ENCODE measurements at places on chromosomes 5 and 9.

GRCh38 chr5:112014783-112015395 lies 257.9 kb upstream of the NREP start:
- DNase-seq: no peak

GRCh38 chr9:93649610-93650261 lies 73.4 kb downstream of the PHF2 start:
- DNase-seq: no peak

GRCh38 chr9:10104774-10105173 lies 508.0 kb downstream of the PTPRD start:
- no peak for DNase-seq

DNA sequence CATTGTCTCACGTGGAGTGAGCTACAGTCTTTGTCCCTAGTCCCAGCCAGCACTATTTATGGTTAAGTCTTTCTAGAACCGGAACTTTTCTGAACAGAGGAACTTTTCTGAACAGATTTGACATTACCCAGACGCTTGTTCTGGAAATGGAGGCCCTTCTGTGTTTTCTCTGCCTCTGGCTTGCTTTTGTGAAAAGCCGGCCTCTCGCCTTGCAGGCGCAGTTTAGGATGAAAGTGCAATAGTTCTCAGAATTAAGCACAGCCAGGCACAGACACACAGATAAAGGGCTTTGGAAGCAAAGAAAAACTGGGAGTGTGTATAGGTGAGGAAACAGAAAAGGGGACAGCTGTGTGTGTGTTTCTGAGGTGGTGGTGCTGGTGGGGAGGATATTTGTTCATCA lies 5.9 kb downstream of the GDNF start:
- DNase-seq: no peak

DNA sequence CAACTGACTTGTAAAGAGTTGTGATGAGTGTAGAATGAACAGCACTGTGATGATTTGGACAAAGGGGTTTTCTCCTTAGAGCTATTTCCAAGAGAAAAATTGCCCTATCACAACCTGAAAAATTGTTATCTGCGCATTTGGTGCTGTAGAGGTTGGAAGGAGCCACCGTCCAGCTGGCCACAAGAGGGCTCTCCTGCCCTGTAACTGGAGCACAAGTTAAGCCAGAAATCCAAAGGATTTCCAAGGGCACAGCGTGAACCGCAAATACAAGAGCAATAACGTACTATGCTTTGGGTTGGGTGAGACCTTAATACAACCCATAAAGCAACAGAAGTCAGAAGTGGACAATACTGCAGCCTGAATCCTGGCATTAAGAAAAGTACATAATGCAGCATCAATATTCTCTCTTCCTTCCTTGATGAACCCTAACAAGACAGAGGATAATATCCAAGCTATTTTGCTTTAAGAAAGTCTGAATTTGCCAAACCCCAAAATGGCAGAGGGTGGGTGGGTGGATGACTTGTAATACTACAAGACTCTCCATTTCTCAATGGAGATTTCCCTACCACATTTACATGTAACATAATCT lies 56.8 kb upstream of the SMIM32 start:
- DNase-seq: no peak

DNA sequence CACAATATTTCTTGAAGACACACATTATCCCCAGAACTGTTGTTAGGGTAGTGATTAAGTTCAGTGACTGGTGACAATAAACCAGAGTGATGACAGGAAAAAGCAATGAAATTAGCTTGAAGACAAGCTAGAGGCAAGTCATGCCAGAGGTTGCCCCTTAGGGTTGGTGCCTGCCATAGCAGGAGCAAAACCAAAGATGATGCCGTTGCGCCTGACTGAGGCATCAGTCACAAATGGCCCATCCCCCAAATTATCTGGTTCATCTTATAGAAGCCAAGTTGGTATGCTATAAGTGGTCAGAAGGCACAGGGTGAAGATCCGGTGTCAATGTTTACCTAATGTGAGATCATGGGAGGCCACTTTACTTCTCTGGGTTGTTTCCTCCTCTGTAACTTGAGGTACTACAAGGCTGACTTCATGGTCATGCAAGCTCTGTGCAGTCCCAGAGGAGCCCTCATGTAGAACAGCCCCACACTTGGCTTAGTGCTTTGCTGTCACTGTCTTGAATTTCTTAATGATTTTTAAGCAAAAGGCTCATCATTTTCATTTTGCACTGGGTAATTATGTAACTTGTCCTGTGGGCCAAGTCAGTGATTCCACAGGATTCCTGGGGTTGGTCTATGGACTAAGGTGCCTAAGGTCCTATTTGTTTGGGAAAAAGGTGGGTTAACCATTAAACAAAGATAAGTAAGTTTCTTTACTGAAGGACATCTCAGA lies 211.3 kb downstream of the MAN2A1 start:
- DNase-seq: no peak

DNA sequence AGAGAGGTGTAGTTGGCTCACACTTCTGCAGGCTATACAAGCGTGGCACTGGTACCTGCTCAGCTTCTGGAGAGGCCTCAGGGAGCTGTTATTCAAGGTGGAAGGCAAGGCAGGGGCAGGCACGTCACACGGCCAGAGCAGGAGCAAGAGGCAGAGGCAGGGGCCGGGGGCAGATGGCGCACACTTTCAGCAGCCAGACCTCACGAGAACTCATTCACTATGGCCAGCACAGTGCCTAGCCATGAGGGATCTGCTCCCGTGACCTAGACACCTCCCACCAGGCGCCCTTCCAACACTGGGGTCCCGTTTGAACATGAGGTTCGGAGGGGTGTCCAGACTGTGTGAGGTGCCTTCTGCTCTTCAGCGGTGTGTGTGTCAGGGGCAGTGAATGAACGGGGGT lies 71.0 kb upstream of the FCN1 start:
- DNase-seq: no peak

- DNase-seq: no peak
Observed at GRCh38 chr9:98391867-98392266, 136.4 kb upstream of the TBC1D2 start.

DNA sequence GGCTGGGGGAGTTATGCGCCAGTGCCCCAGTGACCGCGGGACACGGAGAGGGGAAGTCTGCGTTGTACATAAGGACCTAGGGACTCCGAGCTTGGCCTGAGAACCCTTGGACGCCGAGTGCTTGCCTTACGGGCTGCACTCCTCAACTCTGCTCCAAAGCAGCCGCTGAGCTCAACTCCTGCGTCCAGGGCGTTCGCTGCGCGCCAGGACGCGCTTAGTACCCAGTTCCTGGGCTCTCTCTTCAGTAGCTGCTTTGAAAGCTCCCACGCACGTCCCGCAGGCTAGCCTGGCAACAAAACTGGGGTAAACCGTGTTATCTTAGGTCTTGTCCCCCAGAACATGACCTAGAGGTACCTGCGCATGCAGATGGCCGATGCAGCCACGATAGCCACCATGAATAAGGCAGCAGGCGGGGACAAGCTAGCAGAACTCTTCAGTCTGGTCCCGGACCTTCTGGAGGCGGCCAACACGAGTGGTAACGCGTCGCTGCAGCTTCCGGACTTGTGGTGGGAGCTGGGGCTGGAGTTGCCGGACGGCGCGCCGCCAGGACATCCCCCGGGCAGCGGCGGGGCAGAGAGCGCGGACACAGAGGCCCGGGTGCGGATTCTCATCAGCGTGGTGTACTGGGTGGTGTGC lies at the start of gene RXFP3:
TSS of gene RXFP3 (plus strand) at position 6 of the 636 bp plus-strand sequence. CDS start at position 361, 355 bp downstream.
- no peak for DNase-seq

GRCh38 chr5:159488516-159488915 lies 158.2 kb upstream of the IL12B start:
- no peak for DNase-seq

DNA sequence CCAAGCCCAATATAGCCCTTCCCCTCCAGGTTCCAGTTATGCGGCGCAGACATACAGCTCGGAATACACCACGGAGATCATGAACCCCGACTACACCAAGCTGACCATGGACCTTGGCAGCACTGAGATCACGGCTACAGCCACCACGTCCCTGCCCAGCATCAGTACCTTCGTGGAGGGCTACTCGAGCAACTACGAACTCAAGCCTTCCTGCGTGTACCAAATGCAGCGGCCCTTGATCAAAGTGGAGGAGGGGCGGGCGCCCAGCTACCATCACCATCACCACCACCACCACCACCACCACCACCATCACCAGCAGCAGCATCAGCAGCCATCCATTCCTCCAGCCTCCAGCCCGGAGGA lies 6.3 kb downstream of the NR4A3 start:
- no peak for DNase-seq

DNA sequence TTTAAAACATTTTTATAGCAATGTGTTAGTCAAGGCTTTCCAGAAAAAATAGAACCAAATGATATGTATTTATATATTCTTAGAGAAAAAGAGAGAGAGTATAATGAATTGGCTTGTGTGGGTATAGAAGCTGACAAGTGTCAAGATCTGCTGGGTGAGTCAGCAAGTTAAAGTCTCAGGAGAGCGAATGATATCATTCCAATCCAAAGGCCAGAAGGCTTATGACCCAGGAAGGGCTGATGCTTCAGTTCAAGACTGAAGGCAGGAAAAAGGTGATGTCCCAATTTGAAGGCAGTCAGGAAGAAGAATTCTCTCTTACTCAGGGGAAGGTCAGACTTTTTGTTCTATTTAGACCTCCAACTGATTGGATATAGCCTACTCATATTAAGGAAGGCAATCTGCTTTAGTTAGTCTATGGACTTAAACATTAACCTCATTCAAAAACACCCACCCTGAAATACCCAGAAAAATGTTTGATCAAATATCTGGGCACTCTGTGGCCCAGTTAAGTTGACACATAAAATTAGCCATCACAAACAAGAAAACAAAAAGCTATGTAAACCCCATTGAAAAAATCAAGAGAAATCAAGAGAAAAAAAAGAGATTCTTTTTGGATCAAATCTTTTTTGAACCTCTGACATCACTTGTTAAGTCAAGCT lies 189.6 kb downstream of the PIK3R1 start:
- no peak for DNase-seq

GRCh38 chr9:109993250-109993978 lies 213.4 kb downstream of the PALM2AKAP2 start:
- no peak for DNase-seq

- no peak for DNase-seq
Observed at GRCh38 chr9:136840877-136841645, 1.2 kb upstream of the AJM1 start.

DNA sequence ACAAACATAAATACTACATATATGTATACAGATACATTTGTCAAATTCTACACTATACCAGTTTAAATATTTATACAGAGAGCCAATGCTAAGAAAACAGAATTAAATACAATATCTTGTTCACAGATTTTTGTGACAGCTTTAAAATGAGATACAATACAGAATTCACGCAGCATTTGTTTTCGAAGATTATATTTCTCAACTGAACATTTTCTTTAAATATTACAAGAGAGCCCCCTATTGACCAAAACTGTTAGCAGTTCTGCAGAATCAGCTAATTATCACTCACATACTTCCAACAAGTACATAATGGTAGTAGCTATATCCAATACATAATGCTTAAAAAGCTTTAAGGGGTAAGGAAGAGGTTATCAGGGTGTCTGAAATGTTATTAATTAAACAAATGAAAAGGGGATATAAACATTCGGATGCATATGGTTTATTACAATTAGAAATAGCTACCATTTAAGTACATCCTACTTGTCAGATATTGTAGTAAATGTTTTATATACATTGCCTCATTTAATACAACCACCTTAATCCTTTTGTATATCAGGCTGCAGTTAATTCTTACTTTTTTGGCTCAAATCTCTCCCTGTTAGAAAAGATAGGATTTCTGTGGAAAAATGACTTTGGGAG lies 31.7 kb downstream of the ZDHHC21 start:
- DNase-seq: no peak

- no peak for DNase-seq
Observed at GRCh38 chr5:73307645-73308355, 134.8 kb downstream of the TMEM174 start.

DNA sequence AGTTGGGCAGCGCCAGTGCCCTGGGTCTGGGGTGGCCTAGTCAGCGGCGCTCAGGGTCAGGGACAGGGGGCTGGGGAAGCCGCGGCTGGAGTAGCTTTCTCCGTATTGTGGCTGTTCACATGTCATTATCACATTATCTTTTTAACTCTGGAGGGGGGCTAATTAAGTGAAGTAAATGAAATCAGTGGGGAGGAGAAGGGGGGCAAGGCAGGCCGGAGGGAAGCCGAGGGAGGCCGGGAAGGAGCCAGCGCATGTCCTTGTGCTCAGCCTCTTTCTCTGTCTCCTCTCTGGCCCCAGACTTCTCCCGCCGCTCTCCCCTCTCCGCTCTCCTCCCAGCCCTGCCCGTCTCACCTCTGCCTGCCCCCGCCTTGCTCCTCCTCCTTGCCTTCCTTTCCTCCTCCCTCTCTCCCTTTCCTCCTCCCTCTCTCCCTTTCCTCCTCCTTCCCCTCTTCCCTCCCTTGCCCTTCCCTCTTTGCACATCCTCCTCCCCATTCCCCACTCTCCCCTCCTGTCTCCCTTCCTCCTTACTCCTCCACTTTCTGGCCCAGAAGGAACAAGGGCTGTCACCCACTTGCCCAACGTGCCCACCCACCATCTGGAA lies 38.7 kb downstream of the ASS1 start:
- DNase-seq: no peak

DNA sequence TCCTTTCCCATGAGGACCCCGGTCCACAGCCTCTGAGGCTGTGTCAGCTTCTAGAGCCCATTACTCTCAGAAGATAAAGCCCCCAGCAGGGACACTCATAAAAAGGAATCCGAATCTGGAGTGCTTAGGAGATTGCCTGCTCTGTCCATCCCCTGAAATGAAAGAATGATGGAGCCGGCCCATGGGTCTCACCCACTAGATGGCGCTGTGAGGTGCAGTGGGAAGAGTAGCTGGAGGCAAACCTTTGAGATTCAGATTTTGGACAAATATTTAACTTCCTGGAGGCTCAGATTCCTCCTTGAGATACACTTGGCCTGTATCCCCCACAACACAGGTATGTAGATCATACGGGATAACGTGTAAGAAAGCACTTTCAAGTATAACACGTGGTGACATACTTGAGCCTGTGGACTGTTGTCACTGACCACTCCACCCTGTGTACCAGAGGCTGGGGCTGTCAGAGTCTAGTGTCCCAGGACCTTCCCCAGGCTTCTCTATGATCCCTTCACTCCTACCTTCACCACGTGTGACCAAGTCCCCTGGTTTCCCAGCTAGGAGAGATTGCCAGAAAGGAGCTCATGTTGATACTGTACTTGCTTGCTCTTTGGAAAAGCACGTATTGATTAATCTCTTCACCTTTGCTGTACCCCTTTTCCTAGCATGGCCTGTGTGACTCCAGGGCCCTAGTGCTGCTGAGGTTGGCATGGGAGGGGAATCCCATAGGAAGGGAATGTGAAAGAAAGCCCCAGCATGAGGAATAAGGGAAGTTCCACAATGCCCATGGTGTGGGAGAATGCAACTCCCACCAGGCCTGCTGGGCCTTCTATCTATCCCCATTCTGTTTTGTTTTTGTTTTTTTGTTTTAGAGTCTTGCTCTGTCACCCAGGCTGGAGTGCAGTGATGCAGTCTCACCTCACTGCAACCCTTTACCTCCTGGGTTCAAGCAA lies 32.1 kb downstream of the TRMO start:
- peak; percentile 60 for DNase-seq

GRCh38 chr5:75567710-75568109 lies 43.5 kb upstream of the ANKDD1B start:
- DNase-seq: no peak

GRCh38 chr5:106028314-106028713 lies 1642.4 kb downstream of the EFNA5 start:
- DNase-seq: no peak

All from CD4-positive, alpha-beta T cell (primary cell).